Non-pigmented ciliary epithelial cell (primary cell): ENCODE measurements at places on chromosomes 2 and 18.

- no peak for DNase-seq
Observed at GRCh38 chr2:222418739-222419138, 5.6 kb upstream of the SGPP2 start.

- DNase-seq, result no peak
Observed at GRCh38 chr2:146267093-146267492, 1577.7 kb upstream of the ACVR2A start.

DNA sequence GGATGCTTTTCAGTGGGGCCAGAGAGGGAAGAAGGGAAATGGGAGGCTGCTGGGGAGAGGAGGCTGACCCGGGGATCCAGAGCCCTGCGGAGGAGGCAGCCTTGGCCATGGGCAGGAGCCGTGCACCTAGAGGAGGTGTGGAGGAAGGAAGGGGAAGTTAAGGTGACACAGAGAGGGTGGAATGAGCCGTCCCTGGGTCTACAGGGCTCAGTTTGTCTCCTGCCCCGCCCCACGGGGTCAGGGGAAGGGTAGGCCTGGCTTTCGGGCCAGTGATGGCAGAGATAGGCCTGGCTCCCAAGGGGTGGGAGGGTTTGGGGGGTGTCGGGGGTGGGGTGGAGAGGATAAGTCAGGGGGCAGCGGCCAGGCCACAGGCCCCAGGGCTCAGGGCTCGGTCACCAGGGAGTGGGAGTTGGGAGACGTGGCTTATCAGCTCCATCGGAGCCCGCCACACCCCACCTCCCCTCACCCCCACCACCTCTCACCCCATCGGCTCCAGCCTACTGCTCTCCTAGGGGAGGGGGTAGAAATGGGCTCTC lies 39.5 kb upstream of the NOTO start:
- no peak for DNase-seq

GRCh38 chr2:56198936-56199335 lies 15.1 kb downstream of the CCDC85A start:
- no peak for DNase-seq

- DNase-seq, result no peak
Observed at GRCh38 chr2:46615555-46615954, 136.2 kb downstream of the TMEM247 start.
